Smooth muscle cell of the pulmonary artery (primary cell): ENCODE measurements at places on chromosomes 5 and 9. TPM values are rescaled to one million over a fixed set of nuclear protein-coding genes. Genes with fewer than 3 reads are reported as not detected.

Gene OTP
- total RNA-seq: not detected in 2 replicates

Gene IFNB1
- total RNA-seq: not detected in 2 replicates

Gene OBP2B
- not detected in 2 replicates for total RNA-seq

Gene GPR150
- total RNA-seq: 0.40 and 0.46 TPM in 2 replicates

Gene SLC6A19
- total RNA-seq: not detected in 2 replicates

Gene PTGES
- total RNA-seq: 6.5 and 21.0 TPM in 2 replicates

Gene IL3
- not detected in 2 replicates for total RNA-seq

Gene DIPK1B
- 2.9 and 3.8 TPM in 2 replicates for total RNA-seq

Gene C9orf152
- not detected in 2 replicates for total RNA-seq

Gene PDE6A
- not detected in 2 replicates for total RNA-seq

Gene IFNA21
- not detected in 2 replicates for total RNA-seq

Gene SHC3
- 12.6 and 57.2 TPM in 2 replicates for total RNA-seq

Gene ABO
- total RNA-seq: not detected in 2 replicates

Gene THG1L
- 16.6 and 24.0 TPM in 2 replicates for total RNA-seq

Gene IL4
- not detected in 2 replicates for total RNA-seq

Gene F2R
- 341 and 514 TPM in 2 replicates for total RNA-seq

Gene ZNF366
- total RNA-seq: 0.07 TPM in 1 of 2 replicates, not detected in the other

Gene STKLD1
- total RNA-seq: 0.20 and 0.33 TPM in 2 replicates

Gene SHISAL2B
- total RNA-seq: not detected in 2 replicates

Gene CTSV
- total RNA-seq: 0.17 and 0.26 TPM in 2 replicates

Gene ADCY2
- 0.07 TPM in 1 of 2 replicates, not detected in the other for total RNA-seq

Gene TYRP1
- 0.07 and 2.5 TPM in 2 replicates for total RNA-seq

Gene PCDHAC2
- total RNA-seq: 0.43 and 1.3 TPM in 2 replicates

Gene HTR4
- total RNA-seq: 0.07 and 3.3 TPM in 2 replicates

Gene CAMK2A
- 0.10 and 0.46 TPM in 2 replicates for total RNA-seq

Gene ADRA1B
- total RNA-seq: 0.26 and 0.43 TPM in 2 replicates

Gene SH3PXD2B
- total RNA-seq: 27.9 and 31.4 TPM in 2 replicates

Gene SMIM3
- total RNA-seq: 105 and 131 TPM in 2 replicates

Gene ENTREP1
- total RNA-seq: 0.26 and 0.33 TPM in 2 replicates

Gene SEMA5A
- 82.2 and 86.2 TPM in 2 replicates for total RNA-seq

Gene PRLR
- 0.07 and 0.10 TPM in 2 replicates for total RNA-seq
